ENCODE measurements at places on chromosomes 12 and 14. TPM values are rescaled to one million over a fixed set of nuclear protein-coding genes. Genes with fewer than 3 reads are reported as not detected.

Gene FOXA1
- 0.51 TPM for total RNA-seq

Gene KLRC1
- 0.44 TPM for total RNA-seq

- no peaks in the 10 kb centered on the region for H3K27me3 ChIP-seq
- no peak overlapping the region for H3K4me3 ChIP-seq
- no peak for DNase-seq
- no peak overlapping the region for H3K27ac ChIP-seq
These were observed 5.7 kb downstream of the FNTB start for GRCh38 chr14:64992328-64992885.

GRCh38 chr12:11703378-11703777, 53.9 kb downstream of the ETV6 start:
- H3K4me1 ChIP-seq: peaks cover 41% of the 10 kb centered on the region
- H3K27me3 ChIP-seq: no peaks in the 10 kb centered on the region
- no peak overlapping the region for H3K27ac ChIP-seq
- H3K4me3 ChIP-seq: no peak overlapping the region
- H3K36me3 ChIP-seq: no peaks in the 10 kb centered on the region

DNA sequence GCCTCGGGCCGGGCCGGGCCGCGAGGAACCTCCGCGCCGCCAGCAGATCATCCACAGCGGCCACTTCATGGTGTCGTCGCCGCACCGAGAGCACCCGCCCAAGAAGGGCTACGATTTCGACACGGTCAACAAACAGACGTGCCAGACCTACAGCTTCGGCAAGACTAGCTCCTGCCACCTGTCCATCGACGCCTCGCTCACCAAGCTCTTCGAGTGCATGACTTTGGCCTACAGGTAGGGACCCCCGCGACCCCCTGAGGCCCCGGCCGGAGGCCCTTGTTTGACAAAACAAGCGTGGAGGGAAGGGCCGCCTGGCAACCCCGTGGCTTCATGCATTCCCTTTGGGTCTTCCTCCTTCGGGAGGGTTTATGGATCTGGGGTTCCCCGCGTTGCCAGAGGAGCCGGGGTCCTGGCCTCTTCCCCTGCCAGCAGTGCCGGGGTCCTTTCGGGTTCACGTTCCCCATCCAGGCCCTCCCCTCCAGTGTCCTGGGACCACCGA, 526 bp downstream of the MLXIP start:
- no peaks in the 10 kb centered on the region for H3K27me3 ChIP-seq
- peak overlapping the region; percentile 74 for H3K27ac ChIP-seq
- DNase-seq: peak; percentile 64
- peaks cover 32% of the 10 kb centered on the region for H3K4me1 ChIP-seq
- H3K36me3 ChIP-seq: no peaks in the 10 kb centered on the region

- H3K4me3 ChIP-seq: no peak overlapping the region
- no peaks in the 10 kb centered on the region for H3K36me3 ChIP-seq
- no peaks in the 10 kb centered on the region for H3K4me1 ChIP-seq
- H3K27ac ChIP-seq: no peak overlapping the region
- no peaks in the 10 kb centered on the region for H3K27me3 ChIP-seq
These were observed 381.8 kb downstream of the EGLN3 start for GRCh38 chr14:33568935-33569579.

Gene RNF212B
- 0.29 TPM for total RNA-seq

- no peak overlapping the region for H3K27ac ChIP-seq
- no peak for DNase-seq
- no peaks in the 10 kb centered on the region for H3K4me1 ChIP-seq
- H3K36me3 ChIP-seq: peaks cover under 1% of the 10 kb centered on the region
- H3K4me3 ChIP-seq: no peak overlapping the region
These were observed 13.3 kb downstream of the LLPH start for GRCh38 chr12:66117242-66117641.

GRCh38 chr12:50488801-50489200, 16.0 kb upstream of the DIP2B start:
- no peak for DNase-seq
- H3K4me1 ChIP-seq: no peaks in the 10 kb centered on the region
- no peak overlapping the region for H3K27ac ChIP-seq
- H3K4me3 ChIP-seq: no peak overlapping the region
- no peaks in the 10 kb centered on the region for H3K36me3 ChIP-seq

Gene DUSP6
- total RNA-seq: 12.5 TPM

Gene RDH16
- total RNA-seq: 0.34 TPM

- DNase-seq: no peak
- H3K4me1 ChIP-seq: no peaks in the 10 kb centered on the region
- H3K27me3 ChIP-seq: no peaks in the 10 kb centered on the region
- no peaks in the 10 kb centered on the region for H3K36me3 ChIP-seq
- H3K27ac ChIP-seq: no peak overlapping the region
- H3K4me3 ChIP-seq: no peak overlapping the region
These were observed 10.0 kb upstream of the RILPL1 start for GRCh38 chr12:123543541-123543940.

Gene GAS2L3
- total RNA-seq: 1.7 TPM

DNA sequence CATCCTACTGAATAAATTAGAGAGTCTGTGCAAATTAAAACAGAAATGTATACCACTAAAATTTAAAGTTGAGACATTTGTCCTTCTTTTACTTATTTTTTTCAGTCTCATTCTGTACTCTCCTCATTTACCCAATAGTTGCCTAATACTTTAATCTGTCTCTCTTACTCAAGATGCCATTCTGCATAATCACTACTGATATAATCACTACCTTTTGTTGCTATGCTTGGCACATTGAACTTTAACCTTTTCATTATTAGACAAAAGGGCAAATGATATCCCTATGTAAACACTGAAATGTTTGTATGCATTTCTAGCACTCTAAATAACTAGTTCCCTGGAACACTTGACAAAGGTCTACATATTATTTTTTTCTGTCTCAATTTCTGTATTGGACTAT, 1108.3 kb upstream of the FLRT2 start:
- H3K4me3 ChIP-seq: no peak overlapping the region
- H3K27ac ChIP-seq: no peak overlapping the region
- peaks cover 5% of the 10 kb centered on the region for H3K4me1 ChIP-seq
- DNase-seq: no peak

GRCh38 chr12:48988030-48988649, 10.0 kb downstream of the WNT1 start:
- H3K4me1 ChIP-seq: no peaks in the 10 kb centered on the region
- no peaks in the 10 kb centered on the region for H3K36me3 ChIP-seq
- H3K4me3 ChIP-seq: no peak overlapping the region
- peak; percentile 71 for DNase-seq
- H3K27ac ChIP-seq: no peak overlapping the region
- H3K27me3 ChIP-seq: no peaks in the 10 kb centered on the region

Gene KRT5
- total RNA-seq: 0.51 TPM

DNA sequence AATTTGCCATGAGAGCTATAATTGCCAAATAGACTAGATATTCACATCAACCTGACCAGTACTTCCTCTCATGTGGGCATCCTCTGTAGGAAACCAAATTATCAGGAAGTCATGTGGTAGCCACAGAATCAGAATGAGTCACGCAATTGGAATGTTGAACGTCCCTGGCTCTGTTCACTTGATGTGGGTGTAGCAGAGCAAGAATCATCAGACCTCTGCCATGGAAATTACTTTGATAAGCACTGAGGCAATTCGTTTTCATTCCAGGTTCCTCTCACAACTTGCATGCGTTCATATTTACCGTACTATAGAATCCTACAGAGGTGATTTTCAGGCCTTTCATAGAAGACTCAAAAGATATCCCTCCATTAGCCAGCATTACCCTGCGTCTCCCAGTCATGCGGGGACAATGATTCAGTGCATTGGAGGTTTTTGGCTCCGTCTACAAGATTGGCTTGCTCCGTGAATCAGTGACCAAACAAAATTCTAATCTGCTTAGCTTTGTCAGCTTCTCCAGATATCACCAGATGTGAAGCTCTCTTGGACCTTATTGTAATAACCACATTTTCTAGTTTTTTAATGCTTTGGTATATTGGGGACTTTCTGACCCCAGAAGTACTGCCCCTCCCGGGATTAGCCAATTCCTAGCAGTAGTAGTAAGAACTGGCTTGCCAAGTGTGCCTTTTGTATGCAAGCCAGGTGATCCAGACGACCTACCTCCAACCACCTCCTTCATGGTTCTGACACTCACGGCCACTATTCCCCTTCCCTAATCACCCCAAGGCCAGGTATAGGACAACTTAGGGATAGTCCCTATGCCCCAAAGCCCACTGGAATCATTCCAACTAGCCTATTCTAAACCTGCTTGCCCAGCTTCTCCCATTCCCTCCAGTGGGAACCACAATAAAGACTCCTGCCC, 133.4 kb downstream of the KICS2 start:
- DNase-seq: no peak
- H3K4me1 ChIP-seq: peaks cover 6% of the 10 kb centered on the region
- no peaks in the 10 kb centered on the region for H3K27me3 ChIP-seq
- H3K27ac ChIP-seq: peak overlapping the region; percentile 37

Gene CD163
- 77.0 TPM for total RNA-seq

- no peaks in the 10 kb centered on the region for H3K4me1 ChIP-seq
- no peak overlapping the region for H3K27ac ChIP-seq
These were observed 11.2 kb downstream of the CEP170B start for GRCh38 chr14:104876251-104876699.

Gene RAD51AP1
- 0.28 TPM for total RNA-seq

DNA sequence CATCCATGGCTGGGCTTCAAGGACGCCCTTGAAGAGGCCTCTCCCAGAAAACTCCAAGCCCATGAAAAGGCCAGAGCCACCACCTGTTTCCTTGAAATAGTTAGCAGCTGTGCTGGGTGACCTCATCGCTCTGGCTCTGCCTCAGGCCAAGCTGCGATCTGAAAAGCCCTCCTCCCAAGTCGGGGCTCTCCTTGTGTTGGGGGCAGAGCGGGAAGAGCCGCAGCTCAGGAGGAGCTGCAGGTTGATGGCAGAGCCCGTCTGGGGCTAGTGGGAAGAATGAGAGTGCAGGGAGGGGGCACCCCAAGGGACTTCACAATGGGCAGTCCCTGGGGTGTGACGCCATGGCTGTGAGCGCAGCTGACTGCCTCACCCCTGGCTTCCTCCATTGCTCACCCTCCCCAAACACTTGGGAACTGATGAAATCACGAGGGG, 50.0 kb upstream of the STON2 start:
- H3K36me3 ChIP-seq: no peaks in the 10 kb centered on the region
- H3K27ac ChIP-seq: no peak overlapping the region
- H3K4me1 ChIP-seq: no peaks in the 10 kb centered on the region
- DNase-seq: no peak
- no peak overlapping the region for H3K4me3 ChIP-seq

Gene USP44
- total RNA-seq: 2.2 TPM

Data from pancreas (tissue), 10 donors.